GM04504 (cell line): ENCODE measurements at places on chromosomes 5 and 9.

DNA sequence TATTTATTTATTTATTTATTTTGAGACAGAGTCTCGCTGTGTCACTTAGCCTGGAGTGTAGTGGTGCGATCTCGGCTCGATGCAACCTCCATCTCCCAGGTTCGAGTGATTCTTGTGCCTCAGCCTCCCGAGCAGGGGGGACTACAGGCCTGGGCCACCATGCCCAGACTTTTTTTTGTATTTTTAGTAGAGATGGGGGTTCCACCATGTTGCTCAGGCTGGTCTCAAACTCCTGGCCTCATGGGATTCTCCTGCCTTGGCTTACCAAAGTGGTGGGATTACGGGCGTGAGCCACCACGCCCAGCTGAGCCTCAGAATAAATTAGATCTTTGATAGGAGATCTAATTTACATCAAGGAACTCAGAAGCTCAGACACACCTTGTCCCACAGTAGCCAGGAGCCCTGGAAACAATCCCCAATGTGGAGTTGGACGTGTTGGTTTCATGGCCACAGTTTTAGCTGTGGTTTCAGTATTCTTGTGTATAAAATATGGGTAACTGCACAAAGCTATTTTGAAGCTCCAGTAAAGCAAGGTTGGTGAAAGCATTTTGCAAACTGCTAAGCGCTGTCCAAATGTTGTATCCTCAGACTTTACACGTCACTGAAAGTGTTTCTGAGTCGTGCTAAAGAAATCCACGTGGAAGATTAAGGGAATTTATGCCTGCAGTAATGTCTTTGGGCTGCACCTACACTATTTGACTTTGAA, 3.0 kb upstream of the HNRNPAB start:
- no peak for DNase-seq

GRCh38 chr5:81525690-81526089, 131.8 kb upstream of the ACOT12 start:
- no peak for DNase-seq

DNA sequence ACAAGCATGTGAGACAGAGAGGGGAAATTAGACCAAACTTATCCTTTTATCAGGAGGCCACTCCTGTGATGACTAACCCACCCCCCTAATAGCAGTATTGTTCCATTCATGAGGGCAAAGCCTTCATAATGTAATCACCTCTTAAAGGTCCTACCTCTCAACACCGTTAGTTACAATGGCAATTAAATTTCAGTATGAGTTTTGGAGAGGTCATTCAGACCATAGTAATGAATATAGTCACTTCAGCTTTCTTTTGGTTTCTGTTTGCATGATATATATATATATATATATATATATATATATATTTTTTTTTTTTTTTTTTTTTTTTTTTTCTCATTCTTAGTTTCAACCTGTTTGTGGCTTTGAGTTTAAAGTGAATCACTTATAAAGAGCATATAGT, 10.5 kb downstream of the ADGRV1 start:
- DNase-seq, result no peak

- DNase-seq, result no peak
Observed at GRCh38 chr9:2260417-2261306, 245.5 kb downstream of the SMARCA2 start.

DNA sequence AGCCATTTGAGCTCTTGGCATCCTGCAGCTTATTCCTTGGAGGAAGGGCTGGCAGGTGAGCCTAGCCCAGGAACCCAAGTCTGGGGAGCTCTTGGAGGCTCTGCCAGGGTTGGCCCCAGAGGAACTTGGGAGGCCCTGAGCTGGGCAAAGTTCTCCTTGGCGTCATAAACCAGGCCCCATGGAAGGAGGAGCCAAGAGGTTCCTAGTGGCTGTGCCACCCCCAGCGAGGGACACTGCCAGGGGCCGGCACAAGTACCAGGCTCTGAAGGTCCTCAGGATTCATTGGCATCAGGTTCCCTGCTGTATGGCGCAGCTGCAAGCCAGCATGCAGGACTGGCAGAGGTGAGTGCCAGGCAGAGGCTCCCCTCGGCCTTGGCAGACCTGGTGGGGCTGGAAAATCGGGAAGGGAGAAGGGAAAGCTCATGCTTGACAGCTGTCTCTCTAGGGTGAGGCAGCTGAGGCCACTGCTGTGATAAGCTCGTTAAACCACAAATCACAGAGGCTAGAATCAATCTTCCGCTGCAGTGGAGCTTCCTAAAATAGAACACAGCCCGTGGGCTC, 54.6 kb upstream of the SYNPO start:
- no peak for DNase-seq

- DNase-seq, result no peak
Observed at GRCh38 chr5:166994226-166994625, 1297.2 kb upstream of the WWC1 start.

- DNase-seq, result no peak
Observed at GRCh38 chr9:93268551-93269314, 84.8 kb downstream of the WNK2 start.

GRCh38 chr5:175015028-175015685, 290.8 kb downstream of the MSX2 start:
- DNase-seq, result no peak

DNA sequence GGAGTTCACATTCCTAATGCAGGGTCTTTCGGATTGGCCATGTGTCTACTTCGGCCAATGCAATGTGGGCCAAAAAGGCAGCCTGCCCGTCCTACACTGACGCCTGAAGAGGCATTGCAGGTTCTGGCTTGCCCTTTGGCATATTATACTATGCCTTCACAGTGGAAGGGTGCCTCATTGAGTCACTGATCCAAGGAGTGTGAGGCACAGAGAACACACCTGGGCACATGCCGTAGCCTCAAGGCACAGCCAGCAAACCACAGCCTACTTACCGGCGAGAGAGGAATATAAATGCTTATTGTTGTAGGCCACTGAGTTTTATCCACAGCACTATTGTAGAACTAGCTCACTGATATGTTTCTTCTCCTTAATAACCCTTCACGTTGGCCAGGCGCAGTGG, 409.6 kb downstream of the GADD45G start:
- DNase-seq, result no peak

GRCh38 chr9:70504834-70505233, 90.4 kb upstream of the KLF9 start:
- DNase-seq, result no peak

- DNase-seq, result no peak
Observed at GRCh38 chr5:159340511-159340910, 10.2 kb upstream of the IL12B start.

DNA sequence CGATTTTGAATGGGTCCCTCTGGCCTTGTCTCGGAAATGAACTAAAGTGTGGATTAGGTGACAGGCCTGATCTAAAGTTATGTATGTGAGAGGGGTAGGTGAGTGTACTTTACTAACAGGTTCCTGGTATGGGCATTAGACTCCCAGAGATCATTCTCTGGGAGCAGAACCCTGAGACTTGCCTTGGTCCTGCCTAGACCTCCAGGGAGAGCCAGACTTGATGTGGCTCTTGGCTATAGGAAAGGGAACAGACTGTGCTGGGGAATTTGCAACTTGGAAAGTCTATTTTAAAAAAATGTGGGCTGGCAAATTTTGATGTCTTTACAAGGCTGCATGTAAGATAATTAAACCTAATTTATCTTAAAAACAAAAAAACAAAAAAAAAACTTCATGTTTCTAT, 49.8 kb upstream of the NREP start:
- no peak for DNase-seq

DNA sequence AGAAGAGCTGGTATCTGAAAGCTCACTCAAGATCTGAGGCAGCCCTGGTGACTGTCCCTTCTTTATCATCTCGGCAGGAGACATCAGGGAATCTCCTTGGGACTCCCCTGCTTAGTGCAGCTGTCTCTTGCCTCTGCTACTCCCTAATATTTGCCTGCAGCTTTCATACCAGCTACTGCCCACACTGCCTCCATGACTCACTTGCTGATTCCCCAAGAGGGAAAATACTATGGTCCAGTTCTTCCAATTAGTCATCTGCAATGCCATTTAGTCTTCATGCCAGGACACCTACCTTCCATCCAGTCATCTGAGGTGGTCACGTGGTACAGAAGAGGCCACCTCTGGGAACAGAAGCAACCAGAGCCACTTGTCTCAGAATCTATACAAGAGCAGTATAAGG, 270.8 kb downstream of the NTRK2 start:
- DNase-seq, result no peak

DNA sequence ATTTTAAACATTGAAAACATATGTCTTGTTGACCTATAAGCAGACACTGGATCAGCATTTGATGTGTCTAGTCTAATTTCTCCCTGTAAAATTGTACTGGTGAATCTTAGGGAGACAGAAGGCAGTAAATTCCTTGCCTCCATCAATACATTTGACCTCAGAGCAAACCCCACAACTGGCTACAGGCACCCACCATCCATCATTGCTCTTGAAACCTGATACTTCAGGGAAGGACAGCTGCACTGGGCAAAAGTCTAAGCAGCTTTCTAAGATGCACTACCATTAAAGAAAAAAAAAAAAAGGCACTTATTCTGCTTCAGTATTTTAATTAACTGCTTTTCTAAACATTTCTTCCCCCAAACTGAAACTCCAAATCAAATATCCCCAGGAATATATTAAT, 1051.3 kb upstream of the DMAC1 start:
- DNase-seq, result no peak

GRCh38 chr9:136081826-136082495, 13.1 kb downstream of the NACC2 start:
- DNase-seq, result no peak
